Pancreas (tissue), 10 donors: ENCODE measurements at places on chromosomes 3 and 15. TPM values are rescaled to one million over a fixed set of nuclear protein-coding genes. Genes with fewer than 3 reads are reported as not detected.

DNA sequence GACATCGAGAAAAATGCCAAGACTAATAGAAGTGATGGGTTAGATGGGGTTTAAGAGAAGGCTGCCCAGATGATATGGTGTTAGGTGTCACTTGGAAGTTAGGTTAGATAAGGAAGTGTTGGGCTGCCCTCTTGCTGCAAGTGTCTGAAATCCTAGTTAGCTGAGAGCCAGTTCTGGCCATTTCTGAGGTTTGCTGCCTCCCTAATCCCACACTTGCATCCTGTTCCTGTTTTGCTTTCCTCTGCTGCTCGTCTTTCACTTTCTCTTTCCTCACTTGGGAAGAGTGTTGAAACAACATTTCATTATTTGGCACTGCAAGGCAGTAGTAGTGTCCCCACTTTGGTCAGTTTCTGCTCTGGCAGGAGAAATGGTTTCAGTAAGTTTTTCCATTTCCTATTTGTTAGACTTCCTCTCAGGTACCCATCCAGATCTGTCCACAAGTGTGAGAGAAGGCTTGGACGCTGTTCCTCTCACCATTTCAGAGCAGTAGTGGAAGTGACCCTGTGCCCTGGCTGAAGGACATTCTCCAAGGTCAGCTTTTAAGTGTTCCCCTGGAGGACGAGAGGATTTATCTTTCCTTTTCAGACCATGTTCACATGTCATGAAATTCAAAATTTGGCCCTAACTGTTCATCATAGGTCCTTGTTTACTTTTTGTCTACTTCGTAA is 93.3 kb downstream of the ADAMTSL3 start:
- no peak for DNase-seq

DNA sequence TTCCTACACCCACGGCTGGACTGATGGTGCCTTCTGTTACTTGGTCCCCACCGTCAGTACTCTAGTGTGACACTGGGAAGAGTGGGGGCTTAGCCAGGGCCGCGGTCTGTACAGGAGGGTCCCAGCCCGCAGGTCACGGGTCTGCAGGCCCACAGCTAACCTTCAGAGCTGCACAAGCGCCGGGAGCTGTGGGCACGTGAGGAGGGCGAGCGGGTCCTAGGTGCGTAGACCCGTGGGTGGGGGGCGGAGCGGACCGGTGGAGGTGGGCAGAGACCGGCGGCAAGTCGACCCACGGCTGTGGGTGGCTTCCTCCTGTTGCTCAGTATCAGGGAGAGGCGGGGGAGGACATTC is 1.2 kb downstream of the TNFAIP8L3 start:
- DNase-seq: peak; percentile 60

Gene HRG
- not detected for polyA plus RNA-seq

DNA sequence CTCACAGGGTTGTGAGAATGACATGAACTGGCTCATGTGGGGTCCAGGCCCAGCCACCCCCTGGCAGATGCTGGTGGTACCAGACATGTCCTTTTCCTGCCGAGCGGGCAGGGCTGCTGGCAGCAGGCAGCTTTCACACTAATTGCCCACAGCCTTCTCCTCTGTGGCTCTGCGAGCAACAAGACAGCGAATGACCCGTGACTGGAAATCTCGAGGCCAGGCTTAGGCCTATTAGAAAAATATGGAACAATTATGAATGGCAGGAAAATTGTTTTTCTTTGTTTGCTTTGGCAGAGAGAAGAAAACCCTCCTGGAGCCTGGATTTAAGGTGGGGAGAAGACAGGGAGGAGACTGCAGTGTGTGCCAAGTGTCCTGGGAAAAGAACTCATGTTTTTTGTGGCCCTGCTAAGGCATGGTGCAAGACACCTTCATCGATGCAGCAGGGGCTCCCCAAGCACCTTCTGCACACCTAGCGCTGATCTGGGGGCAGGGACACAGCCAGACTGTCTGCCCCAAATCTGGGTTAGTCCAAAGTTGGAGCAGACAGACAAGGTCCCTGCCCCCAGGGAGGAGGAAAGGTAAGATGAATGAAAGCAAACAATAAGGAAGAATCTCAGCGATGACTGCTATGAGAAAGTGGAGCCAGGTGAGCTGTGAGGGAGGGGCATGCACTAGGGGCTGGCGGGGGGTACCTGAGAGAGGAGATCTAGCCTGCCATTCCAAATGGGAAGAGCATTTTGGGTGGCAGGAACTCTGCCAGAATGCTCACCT is 193.8 kb upstream of the TLE3 start:
- DNase-seq: no peak

- no peak for DNase-seq
Observed at GRCh38 chr3:127458696-127459604, 131.6 kb downstream of the TPRA1 start.

GRCh38 chr3:7800006-7800780 is 701.4 kb upstream of the LMCD1 start:
- no peak for DNase-seq

Gene FEZF2
- polyA plus RNA-seq: not detected

- DNase-seq: no peak
Observed at GRCh38 chr3:97942801-97943546, 29.3 kb downstream of the RIOX2 start.

Gene SYNPR
- not detected for polyA plus RNA-seq

- DNase-seq: no peak
Observed at GRCh38 chr3:126954141-126954842, 28.6 kb upstream of the PLXNA1 start.

Gene SERPINI1
- polyA plus RNA-seq: 23.2 TPM

DNA sequence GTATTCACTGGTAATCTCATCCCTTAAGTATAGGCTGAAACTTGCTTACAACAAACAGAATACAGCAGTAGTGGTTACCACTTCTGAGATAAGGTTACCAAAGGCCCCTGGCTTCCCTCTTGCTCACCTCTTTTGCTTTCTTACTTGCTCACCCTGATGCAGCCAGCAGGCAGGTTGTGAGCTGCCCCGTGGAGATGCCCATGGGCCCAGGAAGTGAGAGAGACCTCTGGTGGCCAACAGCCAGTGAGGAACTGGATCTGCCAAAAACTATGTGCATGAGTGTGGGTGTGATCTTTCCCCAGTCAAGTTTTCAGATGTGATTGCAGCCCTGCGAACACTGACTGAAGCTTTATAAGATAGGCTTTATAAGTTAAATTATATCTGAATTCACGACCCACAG is 48.7 kb downstream of the NMNAT3 start:
- no peak for DNase-seq

GRCh38 chr3:53222183-53222901 is 33.5 kb downstream of the TKT start:
- no peak for DNase-seq

GRCh38 chr3:189883113-189883753 is 237.5 kb downstream of the P3H2 start:
- no peak for DNase-seq

Gene GABRB3
- polyA plus RNA-seq: 1.3 TPM

Gene KBTBD12
- 3.7 TPM for polyA plus RNA-seq

Gene GP9
- 0.14 TPM for polyA plus RNA-seq

DNA sequence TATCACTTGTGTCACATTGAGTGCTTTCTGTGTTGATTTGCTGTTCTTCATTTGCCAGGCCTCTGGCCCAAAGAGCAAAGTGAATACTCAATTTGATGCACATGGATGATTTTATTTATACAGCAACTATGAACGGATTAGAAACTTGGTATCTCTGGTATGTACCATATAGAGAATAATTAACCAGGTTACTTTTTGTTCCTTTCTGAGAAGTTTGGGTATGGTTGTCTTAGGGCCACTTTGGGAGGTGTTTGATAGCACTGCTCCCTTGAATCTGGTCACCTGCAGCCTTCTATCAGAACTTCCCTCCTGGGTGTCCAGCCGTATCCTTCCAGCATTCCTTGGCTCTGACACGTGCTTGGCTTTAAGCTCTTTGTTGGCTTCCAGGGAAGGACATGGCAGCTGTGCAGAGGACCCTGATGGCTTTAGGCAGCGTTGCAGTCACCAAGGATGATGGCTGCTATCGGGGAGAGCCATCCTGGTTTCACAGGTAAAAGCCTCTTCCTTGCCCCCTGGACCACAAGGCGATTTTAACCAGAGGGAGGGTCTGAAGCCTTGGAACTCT is 12.7 kb downstream of the TAGLN3 start:
- no peak for DNase-seq

- no peak for DNase-seq
Observed at GRCh38 chr3:183411216-183411922, 17.1 kb downstream of the MCF2L2 start.

DNA sequence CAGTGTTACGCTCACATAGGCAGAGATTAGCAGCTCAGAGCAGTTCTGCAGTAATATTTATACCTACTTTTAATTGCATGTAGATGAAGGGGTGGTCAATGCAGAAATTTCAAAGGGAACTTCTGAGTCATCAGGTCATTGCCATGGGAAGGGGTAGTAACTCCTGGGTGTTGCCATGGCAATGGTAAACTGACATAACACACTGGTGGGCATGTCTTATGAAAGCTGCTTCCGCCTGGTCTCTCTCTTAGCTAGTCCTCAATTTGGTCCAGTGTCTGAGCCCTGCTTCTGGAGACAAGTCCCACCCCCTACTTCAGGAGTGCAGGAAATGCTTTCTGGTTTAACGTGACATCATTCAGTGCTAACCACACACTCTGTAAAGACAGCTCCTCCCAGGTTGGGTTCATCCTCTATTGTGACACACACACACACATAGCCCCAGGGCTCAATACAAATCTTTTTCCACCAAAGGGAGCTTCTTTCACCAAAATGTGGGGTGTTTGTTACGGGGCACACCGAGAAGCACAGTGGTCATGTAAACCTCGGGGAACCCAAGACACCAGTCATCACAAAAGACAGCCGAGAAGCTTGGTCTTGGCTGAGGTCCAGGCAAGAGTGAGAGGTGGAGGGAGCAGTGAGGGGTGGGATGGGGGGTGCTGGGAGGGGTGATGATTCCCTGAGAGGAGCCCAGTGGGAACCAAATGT is 74.5 kb downstream of the TLE3 start:
- DNase-seq: no peak

DNA sequence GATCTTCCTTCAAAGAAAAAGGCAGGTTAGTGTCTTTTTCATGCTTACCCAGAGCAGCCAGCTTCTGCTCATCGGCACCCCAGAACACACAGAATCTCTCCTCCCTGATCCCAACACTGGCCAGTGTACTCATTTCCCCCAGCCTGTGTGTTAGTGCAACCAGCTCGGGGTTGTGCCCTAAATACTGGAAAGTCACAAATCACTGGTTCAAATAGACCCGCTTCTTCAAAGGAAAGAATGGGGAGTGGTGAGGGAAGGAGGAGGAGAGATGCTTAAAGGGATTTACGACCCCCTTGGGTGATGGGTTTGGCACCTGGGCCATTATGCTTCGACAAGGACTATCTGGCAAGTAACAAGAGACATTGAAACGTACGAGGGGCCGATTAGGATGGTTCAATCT is 114.0 kb downstream of the FOXB1 start:
- no peak for DNase-seq

DNA sequence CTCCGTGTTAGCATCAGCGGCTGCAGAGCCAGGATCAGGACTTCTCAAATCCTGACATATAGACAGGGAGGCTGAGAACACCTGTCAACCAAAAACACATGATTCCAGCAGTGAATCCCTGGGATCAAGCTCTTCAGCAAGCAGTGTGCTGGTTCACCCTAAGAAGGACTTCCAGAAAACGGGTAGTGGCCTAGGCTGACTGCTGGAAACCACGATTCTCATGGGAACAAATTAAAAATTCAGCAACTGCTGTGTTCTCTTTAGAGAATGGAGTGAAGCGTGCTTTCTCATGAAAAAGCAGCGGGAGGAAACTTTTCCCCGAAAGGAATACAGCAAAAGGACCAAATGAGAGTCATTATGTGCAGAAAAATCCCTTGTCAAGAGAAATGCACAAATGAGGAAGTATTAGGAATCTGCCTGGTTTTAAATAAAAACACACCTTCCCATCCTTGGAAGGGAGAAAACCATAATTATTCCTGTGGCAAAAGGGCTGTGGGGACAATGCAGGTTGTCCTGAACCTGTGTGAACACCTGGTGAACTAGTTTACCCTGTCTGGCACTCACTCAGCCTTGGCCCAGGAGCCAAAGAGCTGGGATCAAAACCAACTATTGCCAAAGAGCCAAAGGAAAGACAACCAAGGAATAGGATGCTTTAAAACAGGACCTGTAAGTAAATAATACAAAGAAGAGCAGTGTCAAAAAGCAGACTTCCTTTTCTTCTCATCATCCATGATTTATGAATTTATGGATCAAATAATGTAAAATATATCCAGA is 13.4 kb downstream of the IL12A start:
- no peak for DNase-seq

DNA sequence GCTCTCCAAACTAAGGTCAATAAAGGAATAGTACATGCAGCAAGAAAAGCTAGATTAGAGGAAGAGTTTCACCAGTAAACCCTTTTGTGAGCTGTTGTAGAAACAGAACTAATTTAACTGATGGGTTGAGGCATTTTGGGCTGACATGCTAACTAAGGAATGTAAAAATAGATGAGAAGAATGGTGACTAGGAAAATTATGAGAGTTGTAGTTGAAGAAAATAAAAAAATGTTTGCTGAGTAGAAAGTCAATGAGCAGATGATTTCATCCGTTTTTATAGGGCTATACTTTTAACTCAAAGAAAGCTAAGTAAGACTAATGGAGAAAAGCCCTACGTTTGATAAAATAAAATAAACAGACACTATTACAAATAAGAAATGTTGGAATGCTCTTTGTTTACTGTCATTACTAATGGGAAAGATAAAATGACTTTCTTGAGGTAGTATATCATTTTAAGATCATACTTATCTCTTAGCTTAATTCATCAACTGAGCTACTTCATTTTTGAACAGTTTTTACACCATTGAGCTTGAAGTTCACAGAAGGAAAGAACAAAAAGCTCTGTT is 209.4 kb upstream of the DPH6 start:
- no peak for DNase-seq

DNA sequence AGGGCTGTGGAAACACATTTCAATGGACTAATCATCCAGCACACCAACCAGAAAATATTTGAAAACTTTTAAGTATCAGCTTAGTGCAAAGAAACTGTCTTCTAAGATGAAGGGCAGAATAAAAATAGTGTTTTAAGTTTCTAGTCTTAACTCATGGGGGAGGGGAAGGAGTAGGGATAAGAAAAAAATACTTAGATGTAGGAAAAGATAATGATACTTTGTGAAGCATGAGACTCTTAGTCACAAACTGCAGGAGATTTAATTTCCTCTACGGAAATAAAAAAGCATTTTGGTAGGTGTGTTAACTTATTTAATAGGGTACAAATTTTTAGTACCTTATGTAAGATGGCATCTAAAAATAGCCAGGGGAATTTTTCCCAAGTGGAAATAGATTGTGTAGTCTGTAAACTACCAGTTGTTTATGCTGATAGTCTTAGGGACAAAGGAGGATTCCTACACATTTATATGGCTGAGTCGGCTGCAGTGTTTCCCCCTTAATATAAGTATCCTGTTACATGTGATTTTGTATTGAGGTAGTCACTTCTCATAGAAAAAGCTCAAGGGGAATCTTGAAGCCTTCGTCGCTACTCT is 78.2 kb upstream of the GBE1 start:
- DNase-seq: no peak

GRCh38 chr15:29822684-29823459 is 604 bp upstream of the TJP1 start:
- peak; percentile 76 for DNase-seq

GRCh38 chr3:22959593-22959992 is 243.5 kb upstream of the UBE2E2 start:
- DNase-seq: no peak

Gene NR2E3
- 0.59 TPM for polyA plus RNA-seq
